ENCODE measurements at places on chromosomes 3 and 15.

- no peak for DNase-seq
Measured at GRCh38 chr15:85116925-85117646, 135.4 kb downstream of the PDE8A start.

- DNase-seq, result no peak
Measured at GRCh38 chr3:98333989-98334606, 19.6 kb upstream of the OR5K4 start.

GRCh38 chr15:65651042-65651322 is 29.2 kb downstream of the SLC24A1 start:
- no peak for DNase-seq

GRCh38 chr3:44125882-44126281 is 115.8 kb upstream of the TOPAZ1 start:
- DNase-seq, result no peak

DNA sequence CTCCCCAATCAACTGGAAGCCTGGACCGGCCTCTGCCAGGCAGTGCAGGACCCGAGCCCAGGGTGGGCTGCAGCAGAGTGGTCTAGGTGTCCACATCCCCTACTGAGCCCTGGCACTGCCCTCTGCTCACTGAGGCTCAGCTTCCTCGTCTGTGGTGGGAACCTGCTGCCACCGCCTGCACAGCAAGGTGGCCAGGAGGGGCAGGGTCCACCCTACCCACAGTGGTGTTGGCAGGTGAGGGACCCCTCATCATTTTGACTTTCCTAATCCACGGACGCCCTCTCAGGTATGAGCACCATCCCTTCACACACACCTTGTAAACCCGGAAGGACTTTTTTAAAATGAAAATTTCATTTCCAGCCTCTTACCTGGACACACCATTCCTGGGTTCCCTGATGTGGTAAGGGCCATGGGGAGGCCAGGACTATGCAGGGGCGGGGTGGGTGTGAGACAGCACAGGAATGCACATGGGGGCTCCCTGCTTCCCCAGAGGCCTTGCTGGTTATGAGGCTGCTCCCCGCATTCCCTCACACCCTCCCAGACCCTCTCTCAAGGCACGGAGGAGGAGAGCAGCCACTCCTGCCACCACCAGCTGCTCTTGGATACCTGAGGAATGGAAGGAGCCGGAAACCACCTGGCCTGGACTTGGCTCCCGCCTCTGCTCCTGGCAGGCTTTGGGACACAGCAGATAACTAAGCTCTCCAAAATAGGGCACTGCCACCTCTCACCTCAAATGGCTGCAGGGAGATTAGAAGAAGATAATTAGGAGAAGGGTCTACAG is 185.9 kb upstream of the TPM1 start:
- no peak for DNase-seq

- DNase-seq, result no peak
Measured at GRCh38 chr3:139472380-139473010, 3.8 kb downstream of the RBP2 start.

DNA sequence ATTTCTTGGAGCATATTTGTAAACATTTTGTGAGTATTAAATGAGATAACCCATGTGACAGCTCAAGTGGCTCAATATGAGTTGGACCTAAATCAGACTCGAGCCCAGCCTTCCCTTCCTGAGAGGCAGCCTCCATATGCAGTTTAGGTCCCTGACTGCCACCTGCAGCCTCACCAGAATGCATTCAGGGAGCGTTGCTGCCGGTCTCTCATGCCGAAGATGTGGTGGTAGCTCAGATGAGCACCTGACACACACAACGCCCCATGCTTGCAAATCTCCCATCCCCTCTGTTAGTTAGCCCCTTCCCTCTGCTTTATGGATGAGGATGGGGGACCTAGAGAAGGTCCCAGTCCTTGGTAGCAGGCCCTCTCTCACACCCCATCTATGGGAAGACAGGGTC is 9.2 kb downstream of the ST6GAL1 start:
- no peak for DNase-seq

DNA sequence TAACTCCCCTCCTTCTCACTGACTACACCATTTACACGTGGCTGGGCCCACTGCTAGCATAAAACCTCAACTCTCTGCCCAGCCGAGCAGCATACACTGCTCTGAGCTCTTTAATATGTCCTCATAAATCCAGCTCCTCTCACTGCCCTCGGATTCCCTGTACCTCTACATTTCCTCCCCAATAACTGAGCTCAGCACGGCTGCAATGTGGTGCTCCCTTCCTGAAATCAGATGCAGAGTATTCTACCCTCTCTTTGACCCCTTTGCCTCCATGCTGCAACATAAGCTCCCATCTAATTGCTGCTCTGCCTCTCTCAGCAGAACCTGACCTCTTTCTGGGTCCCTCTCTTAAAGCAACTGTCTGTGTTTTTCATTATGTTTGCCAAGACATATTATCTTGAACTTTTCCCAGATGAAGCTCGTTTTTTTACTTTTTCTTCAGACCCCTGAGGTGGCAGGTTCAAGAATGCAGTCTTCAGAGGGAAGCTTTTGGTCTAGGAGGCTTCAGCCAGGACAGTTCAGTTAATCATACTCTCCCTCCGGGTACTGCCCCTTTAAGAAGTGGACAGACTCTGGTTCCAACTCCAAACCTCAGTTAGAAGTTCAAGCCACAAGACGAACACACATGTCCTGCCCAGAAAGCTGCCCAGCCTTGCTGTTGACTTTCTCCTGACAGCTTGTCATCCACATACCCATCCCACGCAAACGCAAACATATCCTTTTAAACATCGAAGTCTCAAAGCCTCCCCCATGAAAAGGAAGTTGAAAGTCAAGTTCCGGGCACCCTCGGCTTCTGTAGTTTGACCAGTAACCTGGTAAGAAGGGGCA is 81.1 kb upstream of the NEO1 start:
- DNase-seq, result no peak

DNA sequence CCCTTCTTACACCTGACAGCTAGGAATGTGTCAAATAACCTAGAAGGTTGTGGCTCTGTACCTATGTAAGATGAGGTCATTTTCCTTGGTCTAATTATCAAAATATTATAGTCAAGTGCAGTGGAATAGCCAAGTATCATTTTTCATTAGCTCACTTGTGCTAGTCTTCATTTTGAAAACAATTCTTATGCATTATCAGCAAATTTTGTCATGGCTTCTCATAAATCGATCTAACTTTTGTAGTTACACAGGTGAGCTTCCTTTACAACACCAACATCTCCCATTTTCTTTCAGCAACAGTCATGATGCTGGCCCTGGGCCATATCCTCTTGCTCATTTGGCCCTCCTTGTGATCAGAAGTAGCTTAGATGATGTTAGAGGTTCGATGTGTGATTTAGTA is 10.3 kb downstream of the TXNRD3 start:
- no peak for DNase-seq

DNA sequence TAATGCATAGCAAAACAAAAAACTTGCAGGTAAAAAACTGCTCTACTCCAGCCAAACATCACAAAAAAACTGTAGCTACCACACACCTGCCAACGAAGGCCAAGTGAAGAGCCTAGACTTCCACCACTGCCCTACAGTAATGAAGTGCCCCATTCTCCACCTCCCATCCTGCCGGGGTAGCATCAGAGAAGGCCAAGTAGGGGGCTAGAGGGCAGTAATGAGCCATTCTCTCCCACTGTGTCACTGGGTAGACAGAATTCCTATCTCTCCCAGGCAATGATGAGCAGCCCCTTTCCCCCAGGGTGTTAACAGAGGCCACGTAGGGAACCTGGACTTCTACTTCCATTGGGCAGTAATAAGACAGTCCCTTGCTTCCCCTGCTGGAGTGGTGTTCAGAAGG is 9.5 kb downstream of the SEC22C start:
- DNase-seq, result peak; percentile 63

GRCh38 chr3:187382609-187383151 is 14.5 kb downstream of the RTP4 start:
- DNase-seq, result no peak

DNA sequence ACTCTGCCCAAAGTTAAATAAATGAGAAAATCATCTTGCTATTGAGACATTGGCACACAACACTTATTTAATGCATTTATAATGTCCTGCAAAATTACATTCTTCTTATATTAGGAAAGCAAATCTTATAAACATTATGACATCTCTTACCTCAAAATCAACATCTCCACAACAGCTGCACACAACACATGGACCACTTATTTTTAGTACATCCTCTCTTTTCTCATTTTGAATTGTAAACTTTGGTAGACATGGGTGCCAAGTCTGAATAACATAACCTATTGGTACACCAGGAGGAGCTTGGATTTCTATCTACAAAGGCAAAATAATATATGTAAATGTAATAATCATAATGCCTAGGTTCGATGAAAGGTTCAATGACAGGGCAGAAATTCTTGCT is 23.0 kb downstream of the PLSCR1 start:
- no peak for DNase-seq

GRCh38 chr3:187821616-187822317 is 76.5 kb upstream of the BCL6 start:
- DNase-seq, result no peak

DNA sequence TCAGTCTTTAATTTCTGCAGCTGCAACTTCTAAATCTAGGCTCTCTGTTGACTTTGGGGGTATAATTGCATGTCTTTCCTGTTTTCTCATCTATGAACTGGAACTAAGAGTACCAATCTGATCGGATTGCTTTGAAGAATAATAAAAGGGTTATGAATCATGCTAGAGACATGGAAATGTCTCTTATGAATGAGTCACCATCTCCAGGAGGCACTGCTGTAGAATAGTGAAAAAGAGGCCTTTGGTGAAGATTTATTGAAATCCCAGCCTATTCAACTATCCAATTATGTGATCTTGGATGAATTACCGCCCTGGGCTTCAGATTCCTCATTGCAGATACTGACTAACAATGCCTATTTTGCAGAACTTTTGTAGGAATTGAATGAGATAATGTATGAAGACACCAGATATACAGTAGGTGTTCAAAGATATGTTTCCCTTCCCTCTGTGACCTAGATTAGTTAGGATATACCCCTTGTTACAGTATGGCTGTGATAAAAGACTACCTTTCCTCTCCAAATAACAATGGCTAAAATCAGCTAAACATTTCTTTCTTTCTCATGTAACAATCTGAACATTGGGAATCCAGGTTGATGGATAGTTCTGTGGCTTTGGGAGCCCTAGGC is 11.5 kb upstream of the CMTM8 start:
- DNase-seq, result no peak

GRCh38 chr3:112047264-112047663 is 12.7 kb downstream of the TMPRSS7 start:
- DNase-seq, result no peak

GRCh38 chr3:185926445-185926844 is 11.4 kb downstream of the TRA2B start:
- no peak for DNase-seq

DNA sequence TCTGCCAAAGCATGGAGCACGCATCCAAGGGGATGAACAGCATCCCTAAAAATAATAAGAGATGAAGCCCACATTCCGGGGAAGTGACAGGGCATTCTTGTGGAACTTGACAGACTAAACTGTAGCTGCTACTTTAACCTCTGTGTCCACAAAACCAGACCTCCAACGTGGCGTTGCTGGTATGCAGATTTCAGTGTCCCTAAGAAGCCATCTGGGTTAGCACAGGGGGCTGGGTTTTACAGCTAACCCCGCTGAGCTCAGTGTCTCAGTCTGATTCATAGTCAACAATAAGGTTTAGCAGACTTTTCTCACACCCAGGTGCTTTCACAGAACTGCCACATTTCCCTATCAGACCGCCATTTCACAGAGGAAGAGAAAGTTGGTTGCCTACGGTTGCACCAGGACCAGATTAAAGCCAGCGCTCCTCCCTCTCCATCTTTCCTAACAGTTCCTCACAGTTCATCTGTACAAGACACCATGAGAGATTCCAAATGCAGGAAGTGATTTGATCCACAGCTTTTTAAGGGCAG is 61.6 kb upstream of the CTDSPL start:
- DNase-seq, result no peak

GRCh38 chr3:36482256-36482655 is 102.0 kb downstream of the STAC start:
- DNase-seq, result no peak

DNA sequence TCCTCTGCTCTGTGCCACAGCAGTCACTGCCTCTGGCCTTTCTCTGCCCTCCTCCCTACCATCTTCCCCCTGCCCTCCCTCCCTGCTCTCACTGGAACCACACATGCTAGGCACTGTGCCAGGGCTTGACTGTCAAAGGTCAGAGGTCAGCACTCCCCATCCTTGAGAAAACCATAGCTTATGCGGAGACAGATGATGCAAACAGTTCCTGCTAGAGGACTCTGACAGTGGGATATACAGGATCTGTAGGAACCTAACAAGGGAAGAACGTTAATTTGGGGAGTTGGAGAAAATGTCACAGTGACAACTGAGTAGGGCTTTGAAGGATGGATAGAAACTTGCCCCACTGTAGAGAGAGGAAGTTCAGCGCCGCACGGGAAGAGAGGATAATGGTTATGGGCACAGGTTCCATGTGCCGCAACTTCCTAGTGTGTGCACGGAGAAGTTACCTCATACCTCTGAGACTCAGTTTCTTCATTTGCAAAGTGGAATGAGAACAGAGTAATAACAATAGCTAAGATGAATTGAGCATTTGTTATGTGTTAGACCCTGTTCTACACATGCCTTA is 29.3 kb upstream of the XYLB start:
- no peak for DNase-seq

DNA sequence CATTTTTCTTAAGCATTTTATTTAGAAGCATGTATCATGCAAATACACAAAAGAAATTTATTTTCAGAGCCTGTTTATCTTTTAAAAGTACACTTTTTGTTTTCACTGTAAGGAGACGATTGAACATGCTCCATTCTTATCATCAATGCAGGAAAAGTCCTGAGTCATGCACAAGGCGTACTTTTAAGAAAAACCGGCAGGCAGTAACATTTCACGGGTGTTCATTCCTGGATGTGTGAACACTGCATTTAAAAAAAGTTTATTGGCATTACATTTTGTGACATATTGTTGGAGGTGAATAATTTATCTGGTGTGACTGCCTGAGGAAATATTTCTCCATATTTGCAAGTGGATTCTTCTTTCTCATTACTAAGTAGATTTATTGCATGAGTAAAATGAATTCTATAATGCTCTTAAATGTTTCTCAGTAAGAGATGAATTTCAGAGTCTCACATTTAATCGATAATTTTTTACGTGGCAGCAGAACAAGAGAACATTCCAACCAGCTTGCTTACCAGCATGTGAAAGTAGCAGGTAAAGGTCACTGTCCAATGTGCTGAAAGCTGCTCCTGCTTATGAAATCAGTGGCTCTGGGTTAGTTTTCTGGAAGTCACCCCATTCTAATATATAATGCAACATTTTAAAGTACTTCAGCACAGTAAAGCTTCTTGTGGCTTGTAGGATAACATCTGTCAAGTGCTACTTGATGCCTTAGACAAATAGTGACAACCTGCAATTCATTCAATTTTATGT is 87.0 kb downstream of the SV2B start:
- DNase-seq, result no peak

All from hematopoietic multipotent progenitor cell treated with erythropoietin and hydrocortisone succinate and interleukin-3 and kit ligand, for 15 days (in vitro differentiated cells).